ENCODE measurements at places on chromosomes 6 and 20. TPM values are rescaled to one million over a fixed set of nuclear protein-coding genes. Genes with fewer than 3 reads are reported as not detected.

Gene MYLK4
- 14.9 TPM for total RNA-seq

Gene KCNK17
- 0.62 TPM for total RNA-seq

Gene KCNQ5
- 6.5 TPM for total RNA-seq

Gene PTCHD4
- 1.4 TPM for total RNA-seq

Gene PBOV1
- not detected for total RNA-seq

Gene SLC17A1
- total RNA-seq: not detected

Gene VIP
- 1.8 TPM for total RNA-seq

Gene TRDN
- total RNA-seq: 249 TPM

Gene LPA
- 0.10 TPM for total RNA-seq

Gene MCHR2
- total RNA-seq: not detected

Gene LTV1
- total RNA-seq: 29.0 TPM

Gene PRKN
- 7.0 TPM for total RNA-seq

Gene PLCB4
- total RNA-seq: 16.4 TPM

Gene TFAP2A
- total RNA-seq: 6.7 TPM

Gene SRXN1
- total RNA-seq: 13.2 TPM

Gene OR2B6
- not detected for total RNA-seq

Gene PTPRT
- 0.92 TPM for total RNA-seq

Gene ABCC10
- total RNA-seq: 13.4 TPM

Gene LY6G5B
- total RNA-seq: 2.6 TPM

Gene FBXL4
- total RNA-seq: 25.2 TPM

Gene SLC16A10
- total RNA-seq: 32.2 TPM

Gene ANGPT4
- not detected for total RNA-seq

Gene NKX2-4
- total RNA-seq: not detected

Gene SNAP91
- 2.9 TPM for total RNA-seq

Gene KIFC1
- 12.2 TPM for total RNA-seq

Gene BPIFB2
- 54.9 TPM for total RNA-seq

Gene SSTR4
- not detected for total RNA-seq

Gene KIF3B
- total RNA-seq: 16.3 TPM

Gene C6orf58
- not detected for total RNA-seq

Gene TMEM217
- total RNA-seq: 0.31 TPM

Gene ZC2HC1B
- not detected for total RNA-seq

Measured in tongue (tissue), 3 donors.